Kidney tubule cell (primary cell): ENCODE measurements at places on chromosomes 11 and 22.
A peak's percentile ranks its signal among the peaks of the same experiment; 100 is the strongest.

DNA sequence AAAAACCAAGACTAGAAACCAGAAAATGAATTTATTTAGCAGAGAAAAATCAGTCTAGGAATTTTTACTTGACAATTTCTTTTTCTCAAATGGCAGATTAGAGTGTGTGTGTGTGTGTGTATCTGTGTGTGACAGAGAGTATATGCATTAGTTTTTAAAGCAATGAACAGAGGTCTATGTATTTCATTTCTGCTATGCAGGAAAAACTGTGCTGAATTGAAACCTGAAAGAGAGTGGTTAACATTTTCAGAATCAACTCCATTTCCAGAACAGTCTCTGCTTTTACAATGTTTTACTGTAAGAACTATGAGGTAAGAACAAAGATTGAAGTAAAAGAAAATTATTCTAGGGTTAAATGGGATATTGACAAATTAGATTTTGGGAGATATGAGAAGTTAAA is 114.8 kb downstream of the GRM5 start:
- DNase-seq, result no peak

- DNase-seq, result no peak
Observed at GRCh38 chr22:26700886-26701285, 43.5 kb downstream of the MIAT start.

GRCh38 chr11:32671051-32671450 is 87.4 kb downstream of the EIF3M start:
- no peak for DNase-seq

GRCh38 chr11:57144075-57144474 is 37.7 kb upstream of the LRRC55 start:
- DNase-seq, result no peak

GRCh38 chr11:133903875-133904817 is 52.6 kb downstream of the IGSF9B start:
- DNase-seq, result no peak

DNA sequence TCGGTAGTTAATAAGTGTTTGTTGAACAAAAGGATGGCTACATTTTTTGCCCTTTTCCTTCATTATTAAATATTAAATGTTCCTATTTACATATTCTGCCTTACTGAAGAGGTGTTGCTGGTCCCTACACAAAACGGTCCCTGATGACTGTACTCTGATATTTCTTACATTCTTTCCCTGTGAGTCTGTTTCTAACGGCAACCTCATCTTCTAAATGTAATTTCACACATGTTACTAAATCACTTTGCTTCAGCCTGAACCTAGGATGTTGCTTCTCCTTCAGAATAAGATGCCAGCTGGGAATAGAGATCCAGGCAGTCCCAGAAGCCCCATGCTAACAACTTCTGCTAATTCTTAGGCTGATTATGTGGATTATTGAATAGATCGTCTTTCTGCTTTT is 50.3 kb downstream of the SPON1 start:
- DNase-seq, result no peak

DNA sequence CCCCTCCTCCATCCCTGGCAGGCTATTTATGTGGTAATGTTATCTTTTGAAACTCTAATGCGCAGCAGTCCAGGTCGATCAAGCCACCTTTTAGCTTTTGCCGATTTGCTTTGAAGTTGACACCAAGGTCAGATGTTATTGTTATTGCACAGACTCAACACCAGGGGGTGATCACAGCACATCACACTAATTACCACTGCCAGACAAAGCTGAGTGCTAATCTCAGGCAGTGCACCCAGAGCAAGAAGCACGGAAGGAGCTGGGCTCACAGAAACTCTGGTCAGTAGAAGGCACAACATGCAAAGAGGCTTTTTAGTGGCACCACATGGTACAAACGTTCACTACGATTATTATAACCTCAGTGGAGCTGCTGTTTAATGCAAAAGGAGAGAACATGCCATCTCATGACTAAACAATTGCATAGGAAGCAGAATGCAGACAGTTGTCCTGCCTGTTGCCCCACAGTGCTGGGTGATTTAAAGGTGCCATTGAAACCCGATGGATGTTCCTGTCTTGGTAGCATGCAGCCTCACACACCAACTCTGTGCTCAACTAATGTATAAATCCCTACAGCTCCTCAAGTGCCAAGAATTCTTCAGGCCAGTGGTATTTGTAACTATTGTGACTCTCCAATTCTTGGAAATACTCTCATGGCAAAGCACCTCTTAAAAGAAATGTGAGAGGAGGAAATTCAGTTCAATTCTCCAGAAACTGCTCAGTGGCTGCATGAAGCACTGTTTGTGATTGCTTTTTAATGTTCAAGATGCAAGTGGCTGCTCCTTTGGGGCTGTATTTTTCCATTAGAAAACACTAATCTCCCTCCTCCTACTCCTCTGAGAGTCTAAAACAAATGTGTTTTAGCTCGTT is 353.9 kb upstream of the DDI1 start:
- DNase-seq, result peak; percentile 71

GRCh38 chr11:66725647-66726046 is 3.4 kb downstream of the SPTBN2 start:
- peak; percentile 61 for DNase-seq

GRCh38 chr11:69386594-69387408 is 92.8 kb downstream of the MYEOV start:
- no peak for DNase-seq

DNA sequence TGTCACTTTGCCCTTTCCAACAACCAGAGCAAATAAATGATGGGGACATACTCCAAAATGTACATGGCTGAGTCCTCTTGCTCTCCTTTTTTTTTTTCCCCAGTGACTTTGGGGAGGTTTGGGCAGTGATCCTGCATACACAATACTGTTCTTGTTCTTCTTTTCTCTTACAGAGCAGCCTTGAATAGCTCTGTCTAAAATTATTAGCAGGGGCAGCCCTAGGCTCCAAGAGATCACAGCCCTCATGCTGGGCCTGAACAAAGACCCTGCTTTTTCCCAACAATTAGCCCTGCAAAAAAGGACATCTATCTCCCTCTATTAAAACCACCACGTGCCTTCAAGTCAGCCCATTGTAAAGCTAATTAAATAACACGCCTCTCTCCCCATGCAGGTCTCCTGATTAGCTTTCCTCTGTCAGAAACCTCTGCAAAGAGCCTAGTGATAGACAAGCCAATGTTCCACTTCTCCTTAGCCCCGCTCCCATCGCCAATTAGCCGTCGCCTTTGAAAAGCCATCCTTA is 54.7 kb downstream of the ETS1 start:
- DNase-seq, result no peak

GRCh38 chr11:111355956-111356659 is 23.0 kb downstream of the POU2AF1 start:
- no peak for DNase-seq
